ENCODE measurements at places on chromosomes 1 and 21.

- no peak for DNase-seq
These were observed 44.8 kb downstream of the ATP6V1G3 start for GRCh38 chr1:198495631-198496030.

GRCh38 chr1:91031081-91031480, 9.2 kb upstream of the ZNF644 start:
- DNase-seq, result no peak

- DNase-seq, result no peak
These were observed 43.1 kb downstream of the RASSF5 start for GRCh38 chr1:206550446-206550845.

DNA sequence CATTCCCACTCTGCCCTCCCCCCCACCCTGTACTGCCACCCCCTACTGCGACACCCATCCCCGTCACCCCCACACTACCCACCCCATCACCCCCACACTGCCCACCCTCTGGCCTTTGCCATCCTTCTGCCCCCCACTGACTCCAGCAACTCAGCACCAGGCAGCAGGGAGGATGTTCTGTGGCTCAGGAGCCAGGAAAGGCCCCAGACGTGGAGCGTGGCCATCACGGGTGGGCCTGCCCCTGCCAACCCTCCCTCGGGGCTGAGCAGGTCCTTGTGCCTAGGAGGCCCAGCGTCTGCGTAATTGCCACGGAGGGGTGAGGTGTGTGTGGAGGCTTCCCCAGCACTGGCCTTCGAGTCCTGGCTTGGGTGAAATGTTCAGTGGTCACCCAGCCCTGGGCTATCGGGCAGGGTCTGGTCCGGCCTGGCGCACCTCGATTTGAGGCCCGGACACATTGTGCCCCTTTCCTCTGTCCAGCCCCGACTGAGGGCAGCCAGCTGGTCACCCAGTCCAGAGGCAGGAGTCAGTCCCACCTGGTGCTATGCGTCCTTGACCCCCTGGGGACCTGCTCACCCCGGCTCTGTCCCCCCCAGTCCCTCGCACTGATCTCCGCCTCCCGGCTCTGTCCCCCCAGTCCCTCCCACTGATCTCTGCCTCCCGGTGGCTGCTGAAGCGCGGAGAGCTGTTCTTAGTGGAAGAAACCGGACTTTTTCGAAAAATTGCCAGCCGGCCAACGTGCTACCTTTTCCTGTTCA, 23.0 kb downstream of the ARHGEF16 start:
- no peak for DNase-seq

GRCh38 chr1:113617438-113618141, 141.7 kb downstream of the PHTF1 start:
- no peak for DNase-seq

- DNase-seq, result no peak
These were observed 26.2 kb downstream of the ATP8B2 start for GRCh38 chr1:154351363-154352068.

Measured in activated CD4-positive, alpha-beta T cell treated with anti-CD3 and anti-CD28 coated beads, Interleukin-2, amount 50 U/mL, for 24 hours (primary cell).